ENCODE measurements at places on chromosomes 12 and 14.

DNA sequence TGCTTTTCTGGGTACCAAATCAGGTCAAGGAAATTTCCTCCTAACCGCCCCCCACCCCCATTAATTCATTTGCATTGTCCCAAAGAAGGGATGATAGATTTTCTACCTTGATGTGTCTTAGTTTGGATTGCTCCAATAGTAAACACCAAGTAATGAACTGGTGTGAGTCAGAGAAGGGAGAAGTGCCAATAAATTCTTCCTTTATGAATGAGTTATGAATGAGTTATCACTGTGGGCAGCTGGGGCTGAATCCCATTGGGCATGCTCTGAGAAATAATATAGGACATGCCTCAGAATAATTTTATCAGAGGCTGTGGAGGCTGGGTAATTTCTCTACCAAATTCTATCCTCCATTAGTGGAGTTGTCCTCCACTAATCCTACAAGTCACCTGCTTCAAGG is 277.9 kb upstream of the FLRT2 start:
- DNase-seq = no peak

GRCh38 chr14:96205978-96206360 is 1.3 kb downstream of the BDKRB2 start:
- no peak for DNase-seq

GRCh38 chr12:70317781-70318180 is 48.3 kb upstream of the KCNMB4 start:
- no peak for DNase-seq

DNA sequence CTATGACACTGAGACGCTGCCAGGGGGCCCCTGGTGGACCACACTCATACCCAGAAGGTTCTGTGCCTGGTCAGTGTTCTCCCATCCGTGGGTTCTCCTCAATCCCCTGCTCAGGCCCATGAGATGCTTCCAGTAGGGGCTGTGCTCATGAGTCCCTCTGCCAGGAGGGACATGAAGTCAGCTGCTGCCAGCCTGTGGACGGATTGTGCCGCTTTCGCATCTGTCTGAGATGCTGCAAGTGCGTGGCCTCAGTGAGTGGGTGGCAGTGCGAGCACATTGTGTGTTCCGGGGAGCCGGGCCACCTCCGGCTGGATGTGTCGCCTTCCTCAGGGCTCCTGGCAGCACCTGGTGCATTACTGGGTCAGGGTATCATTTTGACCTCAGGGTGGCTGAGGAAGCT is 15.5 kb downstream of the TUNAR start:
- DNase-seq = no peak

DNA sequence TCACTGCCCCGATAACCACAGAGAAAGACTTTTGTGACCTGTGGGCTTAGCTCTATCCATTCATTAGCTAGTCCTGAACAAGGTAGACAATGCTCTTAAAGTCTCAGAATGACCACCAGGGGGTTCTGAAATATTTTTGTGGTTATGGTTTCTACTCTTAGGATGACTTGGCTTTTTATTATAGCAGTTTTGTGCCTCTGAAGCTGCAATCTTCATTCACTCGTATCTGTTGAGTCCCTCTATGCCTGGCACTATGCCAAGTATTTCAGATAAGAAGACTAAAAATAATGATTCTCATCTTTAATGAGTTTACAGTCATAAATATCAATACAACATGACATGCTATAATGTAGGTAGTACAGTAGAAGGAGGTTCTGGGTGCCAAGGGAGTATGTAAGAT is 130.8 kb upstream of the TRHDE start:
- DNase-seq = no peak

- DNase-seq = peak; percentile 90
Observed at GRCh38 chr12:50110762-50111351, 1.2 kb upstream of the COX14 start.

Measured in cardiac septum (tissue), 1 donor.